ENCODE measurements at places on chromosomes 1 and 21.
A peak's percentile ranks its signal among the peaks of the same experiment; 100 is the strongest.

GRCh38 chr1:51630393-51630792 lies 13.5 kb downstream of the OSBPL9 start:
- DNase-seq = no peak

GRCh38 chr1:201359031-201359872 lies 18.2 kb downstream of the TNNT2 start:
- no peak for DNase-seq

DNA sequence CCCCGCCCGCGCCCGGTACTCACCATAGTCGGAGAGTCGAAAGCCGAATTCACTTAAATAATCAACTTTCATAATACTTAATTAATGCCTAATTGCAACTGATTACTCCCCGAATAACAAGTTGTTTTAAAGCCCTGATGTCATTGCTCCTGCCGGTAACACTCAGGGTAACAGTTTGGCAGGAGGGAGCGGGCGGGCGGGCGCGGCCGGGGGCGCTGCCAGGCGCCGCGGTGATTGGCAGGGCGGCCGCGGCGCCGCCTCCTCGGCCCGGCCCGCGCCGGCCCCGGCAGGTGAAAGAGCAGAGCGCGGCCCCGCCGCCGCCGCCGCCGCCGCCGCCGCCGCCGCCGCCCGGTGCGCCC lies 102.2 kb downstream of the CASZ1 start:
- DNase-seq = no peak

GRCh38 chr1:30757352-30758120 lies at the start of gene LAPTM5:
LAPTM5 (minus strand) TSS chr1:30757774; CDS start chr1:30757745, 29 bp downstream.
- no peak for DNase-seq

DNA sequence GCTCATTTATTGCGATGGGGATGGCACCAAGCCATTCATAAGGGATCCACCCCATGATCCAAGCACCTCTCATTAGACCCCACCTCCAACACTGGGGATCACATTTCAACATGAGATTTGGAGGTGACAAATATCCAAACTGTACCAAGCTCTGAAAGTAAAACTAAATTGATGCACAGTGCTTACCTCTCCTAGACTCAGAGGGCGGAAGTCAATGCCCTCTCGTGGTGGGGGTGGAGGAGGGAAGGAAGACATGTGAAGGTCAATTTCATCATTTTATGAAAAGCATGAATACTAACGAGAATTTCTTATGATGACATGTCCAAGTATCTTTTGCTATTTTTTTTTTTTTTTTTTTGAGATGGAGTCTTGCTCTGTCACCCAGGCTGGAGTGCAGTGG lies 120.0 kb downstream of the PGBD5 start:
- no peak for DNase-seq

DNA sequence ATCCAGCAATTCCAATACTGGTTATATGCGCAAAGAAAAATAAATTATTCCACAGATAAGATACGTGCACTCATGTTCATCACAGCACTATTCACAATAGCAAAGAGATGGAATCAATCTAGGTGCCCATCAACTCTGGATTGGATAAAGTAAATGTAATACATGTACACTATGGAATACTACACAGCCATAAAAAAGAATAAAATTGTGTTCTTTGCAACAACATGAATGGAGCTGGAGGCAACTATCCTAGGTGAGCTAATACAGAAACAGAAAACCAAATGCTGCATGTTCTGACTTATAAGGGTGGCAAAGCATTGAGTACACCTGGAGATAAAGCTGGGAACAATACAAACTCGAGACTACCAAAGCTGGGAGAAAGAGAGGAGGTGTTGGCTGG lies 787.3 kb downstream of the KCNT2 start:
- DNase-seq = no peak

GRCh38 chr1:39332828-39333227 lies 128.3 kb downstream of the MACF1 start:
- DNase-seq = no peak

DNA sequence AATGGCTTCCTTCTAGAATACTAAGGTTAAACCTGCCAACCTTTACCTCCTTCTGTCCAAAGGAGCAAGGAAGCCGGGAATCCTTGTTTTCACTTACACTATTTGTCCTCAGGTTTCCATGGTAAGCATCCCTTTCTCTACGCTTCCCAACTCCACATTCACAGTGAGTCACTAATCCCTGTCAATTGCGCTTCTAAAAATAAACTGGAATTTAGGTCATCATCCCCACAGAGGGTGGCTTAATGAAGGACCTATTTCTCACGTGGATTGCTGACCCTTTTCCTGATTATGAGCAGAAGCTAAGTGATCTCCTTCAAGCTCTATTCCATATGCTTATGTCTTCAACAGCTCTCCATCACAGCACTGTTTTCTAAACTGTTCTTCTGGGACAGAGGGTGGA lies 39.9 kb upstream of the ABCA4 start:
- peak; percentile 79 for DNase-seq

- DNase-seq = no peak
These were observed 31.2 kb downstream of the TAS1R2 start for GRCh38 chr1:18828224-18828623.

- DNase-seq = peak; percentile 35
These were observed 541.0 kb upstream of the ZRANB2 start for GRCh38 chr1:71621785-71622184.

DNA sequence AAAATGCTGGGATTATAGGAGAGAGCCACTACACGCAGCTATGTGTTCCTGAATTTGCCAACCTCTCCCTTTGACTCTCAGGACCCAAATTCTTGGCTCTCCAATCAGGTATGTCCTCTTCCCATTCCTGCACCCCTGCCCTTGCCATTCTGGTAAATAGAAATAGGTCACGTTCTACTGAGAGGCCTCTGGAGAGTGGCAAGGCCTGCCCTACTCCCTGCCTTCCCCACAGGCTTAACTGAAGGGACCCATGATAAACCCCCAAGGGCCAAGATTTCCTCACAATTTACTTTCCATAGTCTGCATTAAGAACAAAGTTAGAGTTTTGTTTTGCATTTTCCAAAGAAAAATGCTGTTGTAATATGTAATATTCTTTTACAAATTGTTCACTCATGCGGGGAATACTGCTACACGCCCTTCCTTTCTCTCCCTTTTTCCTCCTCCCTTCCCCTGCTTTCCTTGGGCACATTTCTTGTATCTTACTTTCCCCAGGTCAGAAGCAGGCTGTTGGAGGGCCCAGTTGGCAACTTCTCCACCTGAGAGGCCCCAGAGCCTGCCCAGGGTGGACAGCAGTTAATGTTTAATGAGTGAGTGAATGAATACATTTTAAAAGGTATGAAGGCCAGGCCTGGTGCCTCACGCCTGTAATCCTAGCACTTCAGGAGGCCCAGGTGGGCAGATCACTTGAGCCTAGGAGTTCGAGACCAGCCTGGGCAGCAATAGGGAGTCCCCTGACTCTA lies 33.9 kb upstream of the PUM1 start:
- DNase-seq = no peak

DNA sequence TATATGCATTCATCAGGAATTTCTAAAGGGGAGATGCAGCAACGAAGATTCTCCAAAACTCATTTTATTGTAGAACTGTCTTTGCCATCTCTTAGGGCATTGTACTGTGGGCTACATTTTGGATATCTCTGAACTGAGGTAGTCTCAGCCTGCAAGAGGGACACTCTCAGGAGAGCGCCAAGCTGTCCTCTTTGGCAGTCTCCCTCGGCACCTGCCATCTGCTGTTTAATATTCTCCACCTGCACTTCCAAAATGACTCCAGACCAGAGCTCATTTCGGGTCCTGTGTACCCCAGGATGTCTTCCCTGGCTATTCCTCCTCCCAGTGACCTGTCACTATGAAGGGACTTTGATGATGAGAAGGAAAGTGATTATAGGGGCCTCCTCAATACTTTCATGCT lies 356.3 kb upstream of the C1orf174 start:
- DNase-seq = no peak

GRCh38 chr1:240405751-240406150 lies 206.2 kb downstream of the GREM2 start:
- no peak for DNase-seq

DNA sequence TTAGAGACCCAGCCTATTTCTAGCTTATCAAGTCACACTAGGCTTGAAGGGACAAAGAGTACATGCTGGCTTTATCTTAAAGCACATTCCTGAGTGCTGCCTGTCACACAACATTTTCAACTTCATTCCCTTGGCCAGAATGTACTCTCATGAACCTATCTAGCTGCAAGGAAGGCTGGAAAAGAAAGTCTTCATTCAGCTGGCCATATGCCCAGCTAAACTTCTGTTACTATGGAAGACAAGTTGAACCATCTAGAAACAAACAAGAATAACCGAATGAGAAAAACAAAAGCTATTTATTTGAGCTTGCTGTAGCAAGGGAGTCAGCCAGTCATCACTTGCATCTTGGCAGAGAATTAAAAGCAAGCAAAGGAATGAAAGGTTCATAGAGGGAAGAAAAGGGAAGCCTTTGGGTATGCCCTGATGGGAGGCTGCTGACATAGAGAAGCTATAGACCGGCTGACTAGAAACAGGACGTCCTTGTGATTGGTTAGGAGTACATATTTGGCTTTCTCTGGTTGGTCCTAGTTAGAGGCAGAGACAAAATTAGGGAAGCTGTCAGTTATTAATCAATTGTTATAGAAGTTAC lies 108.4 kb downstream of the NEK7 start:
- no peak for DNase-seq

GRCh38 chr1:33454646-33455282 lies 17.7 kb upstream of the ZSCAN20 start:
- DNase-seq = no peak

DNA sequence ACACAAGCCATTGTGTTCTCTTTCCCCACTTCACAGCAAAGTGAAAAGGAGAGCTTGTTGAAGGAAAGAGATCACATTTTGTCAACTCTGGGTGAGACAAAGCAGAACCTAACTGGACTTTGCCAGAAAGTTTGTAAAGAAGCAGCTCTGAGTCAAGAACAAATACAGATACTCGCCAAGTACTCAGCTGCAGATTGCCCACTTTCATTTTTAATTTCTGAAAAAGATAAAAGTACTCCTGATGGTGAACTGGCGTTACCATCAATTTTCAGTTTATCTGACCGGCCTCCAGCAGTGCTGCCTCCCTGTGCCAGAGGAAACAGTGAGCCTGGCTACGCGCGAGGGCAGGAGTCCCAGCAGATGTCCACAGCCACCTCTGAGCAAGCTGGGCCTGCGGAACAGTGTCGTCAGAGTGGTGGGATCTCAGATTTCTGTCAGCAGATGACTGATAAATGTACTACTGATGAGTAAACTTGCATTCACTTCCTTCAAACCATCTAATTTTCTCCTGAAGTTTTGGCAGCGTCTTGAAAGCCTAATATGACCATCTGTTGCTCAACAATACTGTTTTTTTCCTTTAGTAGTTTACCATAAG lies 43.7 kb downstream of the BACH1 start:
- DNase-seq = peak; percentile 90

DNA sequence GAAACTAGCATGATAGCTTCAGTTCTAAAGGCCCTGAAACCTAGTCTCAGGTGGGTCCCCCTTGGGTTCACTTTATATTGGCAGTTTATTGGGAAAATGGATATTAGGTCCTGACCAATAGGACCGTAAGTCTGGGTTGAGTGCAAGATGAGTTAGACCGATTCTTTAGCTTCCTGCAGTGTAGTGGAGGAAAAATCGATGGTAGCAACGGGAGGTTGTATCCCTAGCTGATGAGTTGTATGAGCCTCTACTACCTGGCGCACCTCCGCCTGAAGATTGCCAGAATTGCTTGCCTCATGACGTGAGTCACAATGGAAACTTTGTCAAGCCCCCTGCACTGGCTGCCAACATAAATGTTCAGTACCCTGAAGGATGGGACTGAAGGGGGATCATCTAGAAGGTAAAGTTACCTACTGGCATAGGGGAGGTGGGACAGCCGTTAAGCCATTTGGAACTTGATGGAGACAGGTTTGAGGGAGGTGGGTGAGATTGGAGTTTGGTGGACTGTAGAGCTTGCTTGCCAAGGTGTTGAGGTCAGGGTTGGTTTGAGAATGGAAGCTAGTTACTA lies 3.9 kb downstream of the RCC1 start:
- no peak for DNase-seq

- DNase-seq = no peak
These were observed 234.8 kb upstream of the FMN2 start for GRCh38 chr1:239856924-239857323.

- no peak for DNase-seq
These were observed 153.2 kb downstream of the PIK3R3 start for GRCh38 chr1:45979074-45979777.

DNA sequence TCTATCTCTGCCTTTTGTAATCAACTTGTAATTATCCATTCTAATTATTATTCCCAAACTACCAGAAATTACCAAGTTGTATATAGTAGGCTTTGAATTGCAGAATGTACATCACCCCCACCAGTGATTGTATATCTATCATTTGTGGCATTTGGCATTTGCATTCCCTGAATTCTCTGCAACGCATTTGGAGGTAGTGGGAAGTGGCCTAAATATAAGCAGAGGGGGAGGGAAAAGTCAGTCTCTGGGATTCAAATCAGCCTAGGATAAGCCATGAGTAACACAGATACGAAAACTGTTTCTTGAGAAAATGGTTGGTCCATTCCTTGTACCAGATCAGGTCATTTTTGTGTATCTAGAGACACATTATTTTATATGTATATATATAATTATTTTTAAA lies 20.7 kb downstream of the DDX20 start:
- no peak for DNase-seq

DNA sequence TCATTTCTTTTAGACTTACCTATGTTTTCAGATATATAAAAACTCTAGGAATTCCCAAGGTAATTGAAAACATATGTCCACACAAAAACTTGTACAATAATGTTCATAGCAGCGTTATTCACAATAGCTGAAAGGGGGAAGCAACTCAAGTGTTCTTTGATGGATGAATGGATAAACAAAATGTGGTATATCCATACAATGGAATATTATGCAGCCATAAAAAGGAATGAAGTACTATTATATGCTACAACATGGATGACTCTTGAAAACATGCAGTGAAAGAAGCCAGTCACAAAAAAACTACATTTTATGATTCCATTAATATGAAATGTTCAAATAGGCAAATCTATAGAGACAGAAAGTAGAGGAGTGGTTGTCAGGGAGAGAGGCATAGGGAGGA lies 62.2 kb upstream of the WDR26 start:
- DNase-seq = no peak

GRCh38 chr1:20329793-20330542 lies 39.3 kb downstream of the VWA5B1 start:
- no peak for DNase-seq

DNA sequence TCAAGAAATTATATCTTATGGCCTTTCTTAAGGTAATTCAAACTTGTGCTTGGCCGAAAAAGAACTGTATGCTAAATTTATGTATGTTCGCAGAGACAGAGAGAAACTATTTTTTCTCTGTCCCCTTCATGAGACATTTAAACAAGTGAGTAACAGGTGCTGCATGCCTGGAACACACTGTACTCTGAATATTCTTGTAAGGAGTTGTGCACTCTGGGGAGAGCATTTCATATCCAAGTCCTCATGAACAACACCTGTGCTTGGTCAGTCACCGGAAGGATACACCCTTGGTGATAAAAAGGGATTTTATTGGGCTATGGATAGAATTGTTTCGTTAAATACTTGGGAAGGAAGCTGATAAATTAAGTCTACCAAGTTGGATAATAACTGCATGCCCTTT lies 220.8 kb upstream of the NRIP1 start:
- DNase-seq = no peak

- peak; percentile 67 for DNase-seq
These were observed 6.2 kb downstream of the S100A7A start for GRCh38 chr1:153422450-153423068.

- DNase-seq = peak; percentile 94
These were observed at the start of gene SCP2 for GRCh38 chr1:52927212-52928014. SCP2 (plus strand) TSS chr1:52927276; CDS start chr1:52927397, 121 bp downstream.
